Stomach (tissue), 19 donors: ENCODE measurements at places on chromosomes 16 and 17. TPM values are rescaled to one million over a fixed set of nuclear protein-coding genes. Genes with fewer than 3 reads are reported as not detected.

SENP3 gene
- polyA plus RNA-seq: 53.0 TPM

NHERF1 gene
- 83.7 TPM for polyA plus RNA-seq

SMURF2 gene
- 9.9 TPM for polyA plus RNA-seq

TBC1D3C gene
- 6.7 TPM for polyA plus RNA-seq

OR2C1 gene
- polyA plus RNA-seq: not detected

FOXF1 gene
- polyA plus RNA-seq: 15.7 TPM

CRYM gene
- polyA plus RNA-seq: 4.0 TPM

SLC5A2 gene
- 0.62 TPM for polyA plus RNA-seq

DCAKD gene
- polyA plus RNA-seq: 17.2 TPM

SLC6A2 gene
- not detected for polyA plus RNA-seq

SERPINF2 gene
- 5.2 TPM for polyA plus RNA-seq

- no peak for DNase-seq
Measured at GRCh38 chr16:86857807-86858206, 279.5 kb downstream of the FOXL1 start.

GRCh38 chr17:42248351-42249179 is 27.6 kb downstream of the STAT5B start:
- DNase-seq: peak; percentile 96

- no peak for DNase-seq
Measured at GRCh38 chr16:17001471-17001870, 469.3 kb downstream of the XYLT1 start.

GRCh38 chr17:69729944-69730343 is 315.4 kb downstream of the MAP2K6 start:
- DNase-seq: no peak

DNA sequence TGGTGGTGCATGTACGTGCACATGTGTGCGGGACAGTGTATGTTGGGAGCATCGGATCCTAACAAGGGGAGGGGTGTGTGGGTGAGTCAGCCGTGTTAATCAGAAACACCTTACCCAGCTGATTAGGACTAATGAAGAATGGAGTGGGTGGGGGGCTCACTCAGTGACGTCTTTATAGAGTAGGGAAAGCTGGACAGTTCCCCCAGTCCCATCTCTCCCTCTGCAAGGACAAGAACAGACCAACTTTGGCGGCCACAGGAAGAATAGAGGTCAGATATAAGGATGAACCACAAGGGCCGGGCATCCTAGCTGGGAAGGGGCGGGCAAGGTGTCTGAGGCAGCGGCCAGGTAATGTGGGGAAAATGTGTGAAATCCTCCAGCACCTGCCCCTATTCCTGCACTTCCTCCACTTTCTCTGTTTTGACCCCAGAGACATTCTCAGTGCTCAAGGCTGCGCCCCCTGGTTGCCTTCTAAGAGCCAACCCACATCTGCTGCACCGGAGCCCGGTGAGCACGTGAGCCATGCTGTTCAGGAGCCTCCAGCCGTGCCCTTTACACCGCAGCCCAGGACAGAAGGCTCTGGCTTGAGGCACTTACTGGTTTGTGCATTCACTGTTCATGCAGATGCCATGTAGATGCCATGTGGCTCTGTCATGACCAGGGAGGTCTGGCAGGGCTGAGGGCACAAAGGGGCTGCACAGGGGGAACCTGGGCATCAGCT is 18.9 kb upstream of the TBX21 start:
- no peak for DNase-seq

DNA sequence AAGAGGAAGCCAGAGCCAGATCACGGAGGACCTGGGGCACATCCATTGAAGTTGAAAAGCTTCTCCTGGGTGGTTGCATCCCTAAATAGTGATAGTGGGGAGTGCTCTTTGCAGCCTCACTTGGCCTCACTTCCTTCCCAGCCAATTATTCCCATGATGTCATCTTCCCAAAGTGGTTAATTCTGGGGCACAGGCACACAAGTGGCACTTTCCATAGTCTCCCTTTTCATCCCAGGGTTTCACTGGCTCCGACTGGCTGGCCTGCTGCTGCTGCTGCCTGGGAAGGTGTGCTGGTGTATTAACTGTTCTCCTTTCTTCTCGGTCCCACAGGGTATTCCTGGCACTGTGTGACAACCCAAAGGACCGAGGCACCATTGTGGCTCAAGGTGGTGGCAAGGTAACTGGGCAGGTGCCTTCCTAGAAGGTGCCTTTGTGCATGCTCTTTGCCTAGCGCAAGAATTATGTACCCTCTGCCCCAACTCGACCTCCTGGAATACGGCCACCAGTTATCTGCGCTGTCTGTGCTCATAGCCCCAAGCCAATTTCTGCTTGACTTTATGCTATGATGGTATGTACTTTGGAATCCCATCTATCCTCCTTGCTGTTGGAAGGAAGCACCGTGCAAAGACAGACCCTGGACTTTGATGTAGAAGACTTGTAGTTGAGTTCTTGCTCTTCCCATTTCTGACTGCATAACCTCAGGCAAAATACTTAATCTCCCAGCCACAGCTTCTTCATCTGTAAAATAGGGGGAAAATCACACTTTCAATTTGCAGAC is 18.4 kb downstream of the SLC35G3 start:
- no peak for DNase-seq

DNA sequence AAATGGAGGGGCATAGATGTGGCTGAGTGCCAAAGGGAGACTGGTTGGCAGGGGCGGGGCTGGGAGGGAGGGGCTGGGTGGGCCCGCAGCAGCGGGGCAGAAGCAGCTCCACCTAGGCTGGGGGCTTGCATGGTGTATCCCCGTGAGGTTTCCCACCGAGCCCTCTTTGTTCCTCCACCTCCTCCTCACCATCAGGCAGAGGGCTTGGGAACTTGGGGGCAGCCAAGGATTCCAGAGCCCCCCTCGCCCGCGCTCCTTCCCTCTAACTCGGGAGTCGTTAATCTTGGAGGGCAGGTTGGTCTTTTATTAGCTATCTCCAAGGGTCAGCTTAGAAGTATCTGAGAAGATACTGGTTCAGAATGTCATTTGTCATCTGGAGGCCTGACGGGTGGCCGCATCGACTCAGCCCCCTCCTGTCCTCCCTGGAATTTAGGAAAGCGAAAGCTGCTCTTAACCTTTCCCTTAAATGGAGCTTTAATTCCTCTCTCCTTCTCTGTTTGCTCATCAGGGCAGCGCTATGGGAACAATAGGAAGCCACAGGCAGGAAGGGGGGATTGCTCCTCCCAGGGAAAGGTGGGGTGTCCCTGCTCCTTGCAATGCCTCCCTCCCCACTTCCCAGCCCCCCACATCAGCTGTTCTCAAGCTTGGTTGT is 274.3 kb upstream of the XYLT1 start:
- no peak for DNase-seq

DNA sequence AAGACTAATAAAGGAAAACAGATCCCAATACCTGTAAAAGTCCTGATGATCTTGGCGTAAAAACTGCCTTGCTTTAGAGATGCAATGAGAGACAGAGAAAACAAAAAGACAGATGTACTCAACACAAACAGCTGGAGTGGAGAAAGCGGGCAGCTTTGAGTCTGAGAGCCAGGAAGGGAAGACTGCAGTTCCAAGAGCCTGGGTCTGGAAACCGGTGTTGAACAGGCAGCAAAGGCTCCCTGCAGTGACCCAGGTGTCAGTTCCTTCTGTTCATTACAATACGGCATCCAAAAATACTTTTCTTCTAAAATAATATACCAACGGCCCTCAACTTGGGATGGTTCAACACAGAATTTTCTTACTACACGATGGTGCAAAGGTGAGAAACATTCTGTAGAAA is 29.6 kb downstream of the VPS53 start:
- no peak for DNase-seq

GRCh38 chr17:57215317-57215716 is 41.0 kb upstream of the MSI2 start:
- peak; percentile 30 for DNase-seq

GRCh38 chr17:1628856-1629503 is 346 bp upstream of the SLC43A2 start:
- DNase-seq: peak; percentile 95

GRCh38 chr16:63960321-63960720 is 1161.5 kb downstream of the CDH11 start:
- DNase-seq: no peak

- no peak for DNase-seq
Measured at GRCh38 chr16:83393196-83393981, 414.4 kb upstream of the HSBP1 start.

- no peak for DNase-seq
Measured at GRCh38 chr17:44314524-44314868, 6.1 kb downstream of the RUNDC3A start.

GRCh38 chr16:86507173-86508027 is 2.9 kb upstream of the FOXF1 start:
- peak; percentile 38 for DNase-seq

DNA sequence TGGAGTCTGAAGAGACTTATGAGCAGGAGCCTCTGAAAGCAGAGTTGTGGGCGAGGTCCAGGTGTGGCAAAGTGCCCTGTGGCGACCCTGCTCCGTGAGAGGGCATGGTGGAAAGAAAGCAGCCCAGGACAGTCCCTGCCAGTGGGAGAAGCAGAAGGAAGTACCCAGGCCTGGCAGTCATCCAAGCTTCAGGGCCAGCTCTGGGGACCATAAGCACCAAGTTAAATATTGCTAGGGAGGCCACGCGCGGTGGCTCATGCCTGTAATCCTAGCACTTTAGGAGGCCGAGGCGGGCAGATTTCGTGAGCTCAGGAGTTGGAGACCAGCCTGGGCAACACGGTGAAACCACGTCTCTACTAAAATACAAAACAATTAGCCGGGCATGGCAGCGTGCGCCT is 4.9 kb upstream of the ASGR1 start:
- peak; percentile 87 for DNase-seq

- no peak for DNase-seq
Measured at GRCh38 chr17:39981766-39982375, 1.3 kb downstream of the PSMD3 start.

- DNase-seq: no peak
Measured at GRCh38 chr17:9784544-9784943, 6.8 kb downstream of the DHRS7C start.
